CD4-positive, alpha-beta T cell treated with Interleukin-12 subunit alpha and Interleukin-12 subunit beta, for 1 hour (primary cell): ENCODE measurements at places on chromosomes 1 and 21.
A peak's percentile ranks its signal among the peaks of the same experiment; 100 is the strongest.

- DNase-seq: peak; percentile 19
Measured at GRCh38 chr1:229127301-229127700, 143.6 kb upstream of the RAB4A start.

DNA sequence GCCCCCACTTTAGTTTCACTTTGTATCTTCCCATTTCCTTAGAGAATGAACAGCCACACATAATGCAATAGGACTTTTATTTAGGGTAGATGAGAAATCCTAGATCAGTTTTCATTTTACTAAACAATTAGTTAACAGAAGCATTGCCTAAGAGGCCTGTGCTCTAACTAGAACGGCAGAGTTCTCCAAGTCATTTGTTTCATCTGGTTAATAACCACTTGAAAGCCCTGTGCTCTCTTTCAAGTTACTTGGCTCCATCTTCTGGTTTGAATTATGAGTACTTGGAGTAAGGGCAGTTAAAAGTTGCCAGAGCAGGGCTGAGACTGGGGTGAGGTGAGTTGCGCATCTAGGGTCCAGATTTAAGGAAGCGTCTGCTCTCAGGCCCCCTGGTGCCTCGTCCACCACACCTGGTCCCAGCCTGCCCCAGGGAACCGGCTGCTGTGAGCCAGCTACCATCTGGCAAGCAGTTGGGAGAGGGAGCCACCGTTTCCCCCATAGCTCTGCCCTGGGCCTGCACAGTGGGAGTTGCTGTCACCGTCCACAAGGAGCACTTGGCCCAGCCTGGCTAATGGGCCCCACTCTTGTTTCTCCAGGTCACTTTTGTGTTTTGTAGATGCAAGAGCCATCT, 18.1 kb upstream of the SLC44A3 start:
- peak; percentile 8 for DNase-seq

- DNase-seq: no peak
Measured at GRCh38 chr1:23477359-23478144, 6.4 kb downstream of the ASAP3 start.

GRCh38 chr1:79667848-79668696, 661.5 kb upstream of the ADGRL4 start:
- DNase-seq: no peak

DNA sequence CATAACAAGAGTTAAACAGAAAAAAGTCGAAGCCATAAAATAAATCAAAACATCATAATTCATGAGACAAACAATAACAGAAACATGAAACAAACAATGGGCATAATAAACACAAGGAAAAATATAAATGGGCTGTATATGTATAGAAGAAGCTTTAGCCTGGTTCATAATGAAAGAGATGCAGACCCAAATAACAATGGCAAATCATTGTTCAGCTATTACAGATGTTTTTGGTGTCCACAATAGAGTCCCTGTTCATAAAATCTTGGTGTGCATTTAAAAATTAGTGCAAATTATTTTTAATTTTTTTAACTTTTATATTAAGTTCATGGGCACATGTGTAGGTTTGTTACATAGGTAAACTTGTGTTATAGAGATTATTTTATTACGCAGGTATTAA, 1185.9 kb upstream of the B3GALT2 start:
- DNase-seq: no peak

DNA sequence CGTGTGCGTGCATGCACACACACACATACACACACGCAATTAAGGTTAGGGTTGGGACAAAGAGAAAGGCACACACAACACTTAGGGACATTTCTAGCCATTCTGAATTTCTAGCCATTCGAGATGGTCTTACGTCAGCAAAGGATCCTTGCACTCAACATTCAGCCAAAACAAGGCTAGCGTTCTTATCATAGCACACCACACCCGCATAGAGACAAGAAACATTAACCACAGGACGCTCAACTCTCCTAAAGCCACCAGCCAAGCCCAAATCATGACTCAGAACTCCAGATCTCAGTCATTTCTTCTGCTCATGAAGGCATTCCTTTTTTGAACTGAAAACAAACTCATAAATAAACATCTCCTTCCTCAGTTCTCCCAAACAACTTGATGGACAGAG, 106.8 kb downstream of the LMO4 start:
- no peak for DNase-seq

GRCh38 chr21:25776440-25776839, 41.7 kb downstream of the GABPA start:
- no peak for DNase-seq

GRCh38 chr1:182249201-182249676, 142.4 kb downstream of the GLUL start:
- no peak for DNase-seq

GRCh38 chr1:869499-870244, 54.1 kb upstream of the SAMD11 start:
- peak; percentile 88 for DNase-seq

- no peak for DNase-seq
Measured at GRCh38 chr1:154485106-154485505, 16.9 kb upstream of the TDRD10 start.

GRCh38 chr1:96808191-96808590, 86.6 kb downstream of the PTBP2 start:
- DNase-seq: no peak

DNA sequence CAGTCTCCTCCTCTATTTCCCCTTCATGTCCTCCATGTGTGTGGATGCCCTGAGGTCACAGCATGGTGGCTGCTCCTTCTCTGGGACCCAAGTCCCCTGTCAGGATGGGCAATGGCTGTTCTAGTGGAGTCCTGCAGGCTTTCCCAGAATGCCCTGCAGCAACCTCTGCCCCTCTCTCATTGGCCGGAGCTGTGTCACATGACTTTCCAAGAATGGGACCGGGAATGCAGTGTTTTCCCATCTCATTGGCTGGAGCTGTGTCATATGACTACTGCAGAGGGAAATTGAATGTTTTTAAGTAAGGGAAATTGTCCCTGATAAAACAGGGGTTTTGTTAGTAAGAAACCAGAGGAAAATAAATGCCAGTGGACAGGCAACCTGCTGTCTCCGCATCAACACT, 365.9 kb downstream of the PTPRU start:
- no peak for DNase-seq

DNA sequence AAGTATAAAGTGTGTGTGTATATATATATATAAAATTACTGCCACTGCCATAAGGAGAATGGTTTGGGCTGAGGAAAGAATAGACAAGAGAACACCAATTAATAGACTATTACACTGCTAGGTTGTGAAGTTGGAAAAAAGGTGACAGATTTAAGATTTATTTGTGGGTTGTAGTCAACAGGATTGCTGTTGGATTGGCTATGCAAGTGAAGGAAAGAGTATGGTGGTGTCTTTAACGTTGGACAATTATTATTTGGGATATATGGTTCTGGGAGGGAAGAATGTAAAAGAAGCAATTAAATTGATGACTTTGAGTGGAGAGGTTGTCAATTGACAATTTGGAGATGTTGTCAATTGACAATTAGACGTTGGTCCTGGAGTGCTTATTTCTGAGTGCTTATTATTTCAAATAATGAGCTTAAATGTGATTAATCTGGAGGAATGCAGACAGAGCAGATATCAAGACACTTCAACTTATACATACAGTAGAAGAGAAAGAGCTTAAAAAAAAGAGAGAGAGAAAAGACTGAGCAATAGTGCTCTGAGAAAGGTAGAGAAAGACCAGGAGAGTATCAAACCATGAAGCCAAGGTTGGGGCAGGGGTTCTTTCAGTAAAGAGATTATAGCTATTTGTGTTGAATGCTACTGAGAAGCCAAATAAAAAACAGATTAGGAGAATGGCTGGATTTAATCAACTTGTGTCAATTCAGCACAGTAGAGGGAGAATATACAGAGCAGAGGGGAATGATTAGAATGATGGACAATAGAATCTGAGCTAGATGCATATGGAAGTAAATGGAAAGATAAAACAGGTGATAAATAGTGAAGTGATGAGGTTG, 9.7 kb downstream of the PTGS2 start:
- no peak for DNase-seq

GRCh38 chr21:33971492-33972013, 55.9 kb upstream of the ATP5PO start:
- no peak for DNase-seq

GRCh38 chr21:45033791-45034555, 40.4 kb upstream of the ADARB1 start:
- DNase-seq: no peak

DNA sequence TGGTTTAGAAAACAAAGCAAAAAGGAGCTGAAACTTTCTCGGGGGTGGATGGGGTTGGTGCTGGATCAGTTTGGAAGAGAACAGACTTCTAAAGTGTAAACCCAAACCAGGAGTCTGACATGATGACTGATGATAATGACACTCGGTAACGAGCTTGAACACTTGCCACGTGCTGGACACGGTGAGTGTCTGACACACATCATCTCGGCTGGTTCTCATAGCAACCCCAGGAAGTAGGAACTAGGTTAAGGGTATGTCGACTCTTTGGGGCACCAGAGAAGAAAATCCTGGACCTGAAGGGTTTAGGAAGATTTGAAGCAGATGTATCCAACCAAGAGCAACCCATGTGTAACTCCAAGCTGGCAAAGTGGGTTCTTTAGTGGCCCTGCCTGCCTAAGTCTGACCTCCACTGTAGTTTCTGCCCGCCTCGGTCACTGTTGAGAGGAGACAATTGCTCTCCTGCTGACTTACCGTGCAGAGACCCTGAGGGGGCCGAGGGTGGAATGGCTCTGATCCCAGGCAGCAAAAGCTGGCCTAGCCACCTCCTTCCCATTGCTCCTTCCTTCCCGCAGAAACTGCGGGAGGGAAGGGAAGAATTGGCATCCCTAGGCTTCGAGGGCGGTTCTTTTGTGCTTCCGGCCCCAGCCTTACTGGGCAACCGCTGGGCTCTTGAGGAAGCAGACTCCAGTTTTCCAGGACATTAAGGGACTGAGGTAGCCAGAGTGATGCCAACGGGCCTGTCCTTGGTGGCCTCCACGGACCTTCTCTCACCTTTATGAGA, 156.0 kb downstream of the TOMM20 start:
- peak; percentile 40 for DNase-seq

GRCh38 chr1:209544098-209544497, 39.4 kb upstream of the CAMK1G start:
- DNase-seq: no peak

GRCh38 chr1:6638226-6638625, 13.6 kb downstream of the THAP3 start:
- no peak for DNase-seq

DNA sequence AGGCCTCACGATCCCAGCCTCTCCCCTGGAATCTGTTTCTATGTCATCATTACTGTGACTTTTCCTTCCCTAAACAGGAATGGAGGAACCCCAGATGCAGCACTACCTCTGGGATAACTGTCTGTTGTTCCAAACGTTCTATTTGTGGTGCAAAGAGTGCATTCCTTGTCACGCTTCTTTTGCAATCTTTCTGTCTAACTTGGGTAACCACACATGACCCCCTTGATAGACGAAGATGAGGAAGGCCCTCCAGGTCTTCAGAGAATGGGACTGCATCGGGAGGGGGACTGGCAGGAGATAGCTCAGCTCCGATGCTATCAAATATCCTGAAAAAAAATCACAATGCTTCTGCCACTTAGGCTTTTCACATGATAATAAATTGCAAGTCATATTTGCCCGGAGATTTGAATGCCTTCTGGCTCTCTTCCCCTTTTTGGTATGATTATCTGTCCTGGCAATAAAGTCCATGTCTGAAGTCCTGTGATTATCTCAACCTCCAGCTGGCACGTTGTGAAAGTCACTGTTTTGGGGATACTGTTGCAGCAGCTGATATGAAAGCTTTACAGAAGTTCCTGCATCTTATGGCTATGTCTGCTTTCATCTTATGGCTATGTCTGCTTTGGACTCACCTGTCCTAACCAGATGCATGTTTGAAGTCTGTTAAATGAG, 148.7 kb upstream of the LMO4 start:
- DNase-seq: no peak

DNA sequence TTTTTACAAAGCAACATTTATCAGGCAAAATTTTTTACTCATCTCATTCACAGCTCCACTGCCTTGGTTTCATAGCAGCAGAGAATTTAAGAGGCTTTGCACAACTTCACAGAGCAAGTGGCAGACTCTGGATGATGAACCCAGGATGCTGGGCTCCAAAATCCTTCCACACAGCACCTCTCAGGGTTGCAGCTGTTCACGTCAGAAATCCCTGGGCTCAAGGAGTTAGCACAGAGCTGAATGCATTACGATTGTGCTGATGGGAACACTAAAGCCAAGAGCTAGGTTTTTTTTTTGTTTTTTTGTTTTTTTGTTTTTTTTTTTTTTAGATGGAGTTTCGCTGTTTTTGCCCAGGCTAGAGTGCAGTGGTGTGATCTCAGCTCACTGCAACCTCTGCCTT, 2.4 kb upstream of the HTR6 start:
- no peak for DNase-seq

DNA sequence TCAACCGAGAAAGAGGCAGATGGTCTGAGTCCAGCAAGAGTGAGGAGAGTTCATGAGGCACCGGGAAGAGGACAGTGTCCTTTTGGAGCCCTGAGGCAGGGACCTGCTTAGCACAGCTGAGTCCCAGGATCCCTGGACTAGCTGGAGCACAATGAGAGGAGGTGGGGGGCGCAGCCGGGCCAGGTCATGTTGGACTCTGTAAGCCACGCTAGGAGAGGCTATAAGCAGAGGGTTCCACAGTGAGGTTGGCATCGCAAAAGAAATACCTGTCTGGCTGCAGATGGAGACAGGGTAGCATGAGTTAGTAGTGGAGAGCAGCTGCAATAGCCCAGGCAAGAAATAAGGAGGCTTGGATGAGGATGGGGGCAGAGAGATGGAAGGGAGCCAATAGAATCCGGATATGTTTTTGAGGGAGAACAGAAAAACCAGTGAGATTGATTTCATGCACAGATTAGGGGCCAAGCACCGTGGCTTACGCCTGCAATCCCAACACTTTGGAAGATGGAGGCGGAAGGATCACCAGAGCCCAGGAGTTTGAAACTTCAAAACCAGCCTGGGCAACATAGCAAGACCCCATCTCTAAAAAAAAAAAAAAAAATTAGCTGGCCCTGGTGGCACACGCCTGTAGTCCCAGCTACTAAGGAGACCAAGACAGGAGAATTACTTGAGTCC, 98.2 kb downstream of the DHRS3 start:
- no peak for DNase-seq

DNA sequence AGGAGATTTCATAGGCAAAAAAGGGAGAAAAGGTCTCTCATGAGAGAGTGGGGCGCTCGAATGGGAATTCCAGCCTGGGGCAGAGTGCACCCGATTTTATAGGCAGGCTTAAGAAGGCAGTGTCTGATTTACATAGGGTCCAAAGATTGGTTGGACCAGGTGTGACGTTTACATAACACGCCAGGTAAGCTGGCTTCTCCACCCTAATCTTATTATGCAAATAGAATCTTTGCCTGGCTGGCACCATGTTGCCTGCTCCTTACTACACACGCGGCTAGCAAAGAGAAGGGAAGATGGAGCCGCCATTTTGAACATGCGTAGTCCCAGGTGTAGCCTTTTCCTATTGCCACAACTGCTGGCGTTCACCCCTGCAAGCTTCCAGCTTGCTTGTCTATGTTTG, 103.7 kb downstream of the SLC16A1 start:
- DNase-seq: no peak

GRCh38 chr1:100536031-100536430, 1.9 kb upstream of the GPR88 start:
- no peak for DNase-seq
